Activated CD8-positive, alpha-beta T cell treated with anti-CD3 and anti-CD28 coated beads for 36 hours (primary cell): ENCODE measurements at places on chromosomes 1 and 21. TPM values are rescaled to one million over a fixed set of nuclear protein-coding genes. Genes with fewer than 3 reads are reported as not detected.
A peak's percentile ranks its signal among the peaks of the same experiment; 100 is the strongest.

DNA sequence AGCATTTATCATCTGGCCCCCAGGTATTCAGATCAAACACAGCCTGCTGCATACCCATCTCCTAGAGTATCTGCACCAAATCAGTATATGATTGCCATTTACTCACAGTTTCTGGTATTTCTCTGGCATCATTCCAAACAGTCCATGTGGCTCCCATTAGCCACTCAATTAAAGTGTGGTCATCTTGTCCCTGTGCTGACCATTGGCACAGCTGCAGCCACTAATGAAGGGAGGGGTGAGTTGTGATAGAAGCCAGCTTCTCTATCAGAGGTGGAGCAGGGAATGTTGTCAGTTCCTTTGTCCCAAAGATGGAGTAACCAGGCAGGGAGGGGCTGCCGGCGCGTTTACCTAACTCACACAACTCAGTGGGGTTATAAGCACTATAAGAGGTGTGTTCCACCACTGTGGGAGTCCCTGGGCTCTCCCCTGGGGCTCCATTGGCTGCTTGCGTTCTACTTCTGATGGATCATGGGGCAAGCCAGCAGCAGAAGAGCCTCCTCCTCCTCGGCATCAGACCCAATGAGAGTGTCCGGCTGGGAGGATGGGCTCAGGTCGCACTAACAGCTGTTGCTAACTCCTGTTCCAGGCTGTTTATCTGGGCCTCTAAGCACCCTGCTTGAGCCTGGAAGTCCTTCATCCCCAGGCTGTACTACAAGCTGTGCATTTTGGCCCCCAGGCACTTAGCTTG, 108.6 kb downstream of the GDAP2 start:
- H3K36me3 ChIP-seq: no peaks in the 10 kb centered on the region
- H3K4me3 ChIP-seq: no peak overlapping the region
- H3K4me1 ChIP-seq: no peaks in the 10 kb centered on the region
- no peak overlapping the region for H3K27ac ChIP-seq
- H3K27me3 ChIP-seq: peaks cover 6% of the 10 kb centered on the region

DNA sequence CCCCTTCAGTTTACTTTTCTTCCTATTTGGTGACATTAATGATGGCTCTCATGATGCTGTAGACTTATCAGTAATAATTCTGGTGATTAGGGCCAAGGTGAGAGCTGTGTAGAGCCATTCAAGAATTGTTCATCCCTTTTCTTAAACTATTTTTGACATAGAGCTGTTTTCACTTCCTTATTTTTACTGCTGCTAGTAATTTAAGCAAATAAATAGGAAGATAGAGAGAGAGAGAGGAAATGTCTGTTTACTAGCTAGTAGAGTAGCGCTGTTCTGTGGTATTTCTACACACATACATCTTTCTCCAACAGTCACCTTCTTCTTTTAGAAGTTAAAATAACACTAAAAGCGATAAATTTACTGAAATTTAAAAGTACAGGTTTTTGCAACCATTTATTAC, 678.0 kb upstream of the ZP4 start:
- H3K4me3 ChIP-seq: no peak overlapping the region
- no peaks in the 10 kb centered on the region for H3K36me3 ChIP-seq
- no peaks in the 10 kb centered on the region for H3K4me1 ChIP-seq
- no peak for DNase-seq
- no peaks in the 10 kb centered on the region for H3K27me3 ChIP-seq
- H3K27ac ChIP-seq: no peak overlapping the region

- H3K4me3 ChIP-seq: no peak overlapping the region
- no peaks in the 10 kb centered on the region for H3K27me3 ChIP-seq
- H3K27ac ChIP-seq: no peak overlapping the region
- no peak for DNase-seq
- peaks cover 6% of the 10 kb centered on the region for H3K4me1 ChIP-seq
These were observed 29.3 kb upstream of the SLC45A3 start for GRCh38 chr1:205709640-205710039.

DNA sequence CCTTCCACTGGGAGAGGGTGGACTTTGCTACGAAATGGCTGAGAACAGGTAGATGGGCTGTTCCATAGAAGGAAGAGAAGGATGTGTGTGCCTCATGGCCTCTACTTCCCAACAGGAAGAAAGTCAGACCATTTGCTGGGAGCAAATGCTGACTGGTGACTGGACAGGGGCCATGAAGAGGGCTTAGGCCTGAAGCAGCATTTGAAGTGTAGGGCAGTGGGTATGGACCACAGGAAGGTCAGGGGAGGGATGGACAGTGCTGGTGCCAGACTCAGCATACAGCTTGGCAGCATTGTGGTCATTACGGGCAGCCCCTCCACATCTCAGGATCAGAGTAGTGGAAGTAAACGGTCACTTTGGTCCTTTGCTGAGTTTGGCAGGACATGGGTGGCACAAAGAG, 275.7 kb downstream of the MATN1 start:
- peaks cover 2% of the 10 kb centered on the region for H3K27me3 ChIP-seq
- DNase-seq: no peak
- no peak overlapping the region for H3K27ac ChIP-seq

DNA sequence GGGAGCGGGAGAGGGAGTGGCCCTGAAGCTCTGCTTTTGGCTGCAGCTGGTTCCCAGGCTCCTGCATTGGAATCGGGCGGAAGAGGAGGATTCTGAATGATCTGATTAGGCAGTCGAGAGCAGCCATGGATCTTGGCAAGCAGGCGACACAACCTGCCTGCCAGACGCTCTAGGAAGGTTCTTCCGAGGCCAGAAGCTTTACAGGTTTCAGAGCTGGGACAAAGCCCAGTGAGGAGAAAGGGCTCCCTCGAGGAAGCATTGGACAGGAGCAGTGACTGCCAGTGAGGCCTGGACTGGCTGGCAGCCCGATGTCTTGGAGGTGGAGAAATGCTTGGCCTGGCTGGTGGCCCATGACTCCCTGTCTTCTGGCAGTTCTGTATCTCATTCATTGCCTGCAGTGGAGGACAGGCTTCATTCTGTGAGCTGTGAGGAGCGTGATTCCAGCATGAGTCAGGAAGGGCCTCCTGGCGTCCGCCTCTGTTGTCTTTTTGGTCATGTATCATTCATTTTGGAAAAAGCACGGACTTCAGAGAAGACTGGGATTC, 132.7 kb upstream of the IPO9 start:
- H3K27me3 ChIP-seq: peaks cover 3% of the 10 kb centered on the region
- no peaks in the 10 kb centered on the region for H3K36me3 ChIP-seq
- no peak overlapping the region for H3K27ac ChIP-seq
- DNase-seq: no peak
- H3K4me3 ChIP-seq: no peak overlapping the region
- H3K4me1 ChIP-seq: no peaks in the 10 kb centered on the region

GRCh38 chr1:162847839-162848453, 13.0 kb downstream of the CCDC190 start:
- peaks cover 7% of the 10 kb centered on the region for H3K27me3 ChIP-seq
- no peak overlapping the region for H3K27ac ChIP-seq
- no peaks in the 10 kb centered on the region for H3K4me1 ChIP-seq
- DNase-seq: peak; percentile 89
- H3K4me3 ChIP-seq: no peak overlapping the region

GRCh38 chr1:119623678-119624077, 24.4 kb downstream of the ZNF697 start:
- H3K4me3 ChIP-seq: no peak overlapping the region
- no peaks in the 10 kb centered on the region for H3K4me1 ChIP-seq

DNA sequence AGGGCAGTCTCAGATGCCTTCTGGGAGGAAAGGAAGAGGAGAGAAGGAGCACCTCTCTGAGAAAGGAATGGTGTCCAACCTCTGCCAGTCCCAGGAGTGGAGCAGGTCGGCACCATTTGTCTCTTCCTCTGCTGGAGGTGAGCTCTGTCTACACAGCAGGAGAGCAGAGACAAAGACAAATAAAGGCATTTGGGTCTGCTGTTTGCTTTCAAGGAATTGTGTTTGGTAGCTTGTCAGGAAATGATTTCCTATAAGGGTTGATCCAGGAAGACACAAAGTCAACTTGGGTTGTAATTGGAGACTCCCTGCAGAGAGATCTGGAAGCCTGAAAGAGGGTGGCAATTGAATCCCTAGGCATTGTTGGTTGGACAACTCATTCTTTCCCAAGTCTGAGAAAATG, 34.5 kb upstream of the PLXNA2 start:
- DNase-seq: no peak
- peaks cover 30% of the 10 kb centered on the region for H3K27me3 ChIP-seq
- no peak overlapping the region for H3K27ac ChIP-seq
- H3K4me1 ChIP-seq: no peaks in the 10 kb centered on the region

- no peaks in the 10 kb centered on the region for H3K36me3 ChIP-seq
- DNase-seq: no peak
- peak overlapping the region; percentile 41 for H3K4me3 ChIP-seq
- H3K27ac ChIP-seq: peak overlapping the region; percentile 92
- H3K4me1 ChIP-seq: peaks cover 60% of the 10 kb centered on the region
These were observed 60.9 kb upstream of the C1orf105 start for GRCh38 chr1:172359491-172359999.

GRCh38 chr21:37008724-37009123, 2.2 kb downstream of the RIPPLY3 start:
- H3K27me3 ChIP-seq: peaks cover 34% of the 10 kb centered on the region
- H3K4me1 ChIP-seq: peaks cover 9% of the 10 kb centered on the region
- no peak for DNase-seq

DNA sequence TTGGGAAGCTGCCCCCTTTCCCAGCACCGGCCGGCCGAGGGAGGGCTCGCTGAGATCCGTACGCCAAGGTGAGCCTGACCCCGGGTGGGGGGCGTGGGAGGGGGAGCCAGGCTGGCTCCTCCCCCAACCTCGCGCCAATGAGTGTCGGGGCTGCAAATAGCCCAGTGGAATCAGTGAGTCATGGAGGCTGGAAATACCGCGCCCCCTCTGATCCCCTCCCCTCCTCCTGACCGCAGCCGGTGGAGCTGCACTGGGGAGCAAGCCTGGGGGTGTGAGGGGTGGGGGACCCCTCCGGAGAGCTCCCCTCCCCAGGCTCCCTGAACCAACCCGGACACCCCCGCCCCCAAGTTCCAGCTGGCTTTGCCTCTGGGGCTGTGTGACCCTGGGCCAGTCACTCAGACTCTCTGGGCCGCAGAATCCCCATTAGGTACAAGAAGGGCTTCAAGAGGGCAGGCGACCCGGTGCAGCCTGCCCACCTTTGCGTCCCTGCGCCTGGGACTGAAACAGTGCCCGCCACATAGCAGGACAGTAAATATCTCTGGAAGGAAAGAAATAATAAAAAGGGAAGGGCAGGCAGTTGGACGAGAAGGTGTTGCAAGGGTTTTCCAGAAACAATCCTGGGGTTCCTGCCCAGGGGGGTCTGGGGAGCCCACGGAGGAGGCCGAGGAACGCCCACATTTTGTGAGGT, 4.5 kb downstream of the HSPB7 start:
- DNase-seq: peak; percentile 81
- H3K36me3 ChIP-seq: no peaks in the 10 kb centered on the region
- H3K27me3 ChIP-seq: peaks cover 5% of the 10 kb centered on the region
- H3K4me3 ChIP-seq: peak overlapping the region; percentile 31
- no peak overlapping the region for H3K27ac ChIP-seq

DNA sequence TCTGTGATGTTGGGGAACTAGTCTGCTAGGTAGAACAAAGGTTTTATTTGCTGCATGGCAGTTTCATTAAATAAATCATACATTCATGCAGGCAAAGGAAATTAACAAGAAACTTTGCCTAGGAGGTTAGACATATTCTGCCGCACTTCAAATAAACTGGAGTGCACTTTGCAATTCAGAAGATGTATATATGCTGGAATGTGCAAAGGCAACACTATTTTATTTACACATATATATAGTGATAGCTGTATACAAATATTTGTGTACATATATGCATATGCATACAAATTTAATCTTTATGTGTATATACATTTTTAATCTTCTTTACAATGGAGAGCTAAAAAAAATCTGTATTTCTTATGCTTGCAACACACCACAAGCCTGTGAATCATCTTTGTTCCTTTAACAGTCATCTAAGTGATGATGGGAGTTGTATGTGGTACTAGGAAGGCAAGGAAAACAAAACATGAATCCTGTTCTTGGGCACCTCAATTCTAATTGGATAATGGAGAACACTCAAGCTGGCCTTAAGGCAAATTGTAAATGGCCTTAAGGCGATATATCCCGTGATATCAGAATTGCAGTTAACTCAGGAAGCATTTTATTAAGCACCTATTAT, 605.8 kb upstream of the CAMK1G start:
- H3K4me3 ChIP-seq: no peak overlapping the region
- no peaks in the 10 kb centered on the region for H3K4me1 ChIP-seq
- no peak overlapping the region for H3K27ac ChIP-seq
- no peak for DNase-seq
- H3K36me3 ChIP-seq: no peaks in the 10 kb centered on the region

DNA sequence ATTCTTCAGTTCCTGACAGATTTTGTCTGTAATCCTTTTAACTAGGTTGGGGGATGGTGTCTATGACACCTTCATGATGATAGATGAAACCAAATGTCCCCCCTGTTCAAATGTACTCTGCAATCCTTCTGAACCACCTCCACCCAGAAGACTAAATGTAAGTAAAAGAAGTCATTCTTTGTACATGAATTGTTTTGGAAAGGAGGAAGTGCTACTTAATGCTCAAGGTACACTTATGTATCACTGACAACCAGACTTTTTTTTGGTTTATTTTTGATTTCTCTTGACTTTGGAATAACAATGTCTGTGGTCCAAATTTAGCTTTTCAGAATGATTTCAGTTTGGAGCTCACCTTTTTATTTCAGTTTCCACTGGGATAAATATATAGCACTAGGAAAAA, 2.3 kb downstream of the DYRK3 start:
- H3K27ac ChIP-seq: no peak overlapping the region
- H3K36me3 ChIP-seq: peaks cover 3% of the 10 kb centered on the region
- DNase-seq: no peak
- peaks cover 25% of the 10 kb centered on the region for H3K4me1 ChIP-seq
- no peak overlapping the region for H3K4me3 ChIP-seq
- peaks cover 21% of the 10 kb centered on the region for H3K27me3 ChIP-seq

GRCh38 chr1:161838885-161839284, 72.8 kb downstream of the ATF6 start:
- H3K4me1 ChIP-seq: peaks cover 2% of the 10 kb centered on the region
- no peak for DNase-seq
- H3K27ac ChIP-seq: no peak overlapping the region
- H3K27me3 ChIP-seq: no peaks in the 10 kb centered on the region
- H3K36me3 ChIP-seq: peaks cover 36% of the 10 kb centered on the region

The CD84 gene
- total RNA-seq: 18.1 TPM

The CLCA4 gene
- total RNA-seq: not detected

The PROX1 gene
- 0.09 TPM for total RNA-seq

The PLA2G4A gene
- total RNA-seq: not detected

The KRTAP19-5 gene
- not detected for total RNA-seq

The HLCS gene
- total RNA-seq: 15.5 TPM
